ENCODE measurements at places on chromosomes 16 and 17.
A peak's percentile ranks its signal among the peaks of the same experiment; 100 is the strongest.

DNA sequence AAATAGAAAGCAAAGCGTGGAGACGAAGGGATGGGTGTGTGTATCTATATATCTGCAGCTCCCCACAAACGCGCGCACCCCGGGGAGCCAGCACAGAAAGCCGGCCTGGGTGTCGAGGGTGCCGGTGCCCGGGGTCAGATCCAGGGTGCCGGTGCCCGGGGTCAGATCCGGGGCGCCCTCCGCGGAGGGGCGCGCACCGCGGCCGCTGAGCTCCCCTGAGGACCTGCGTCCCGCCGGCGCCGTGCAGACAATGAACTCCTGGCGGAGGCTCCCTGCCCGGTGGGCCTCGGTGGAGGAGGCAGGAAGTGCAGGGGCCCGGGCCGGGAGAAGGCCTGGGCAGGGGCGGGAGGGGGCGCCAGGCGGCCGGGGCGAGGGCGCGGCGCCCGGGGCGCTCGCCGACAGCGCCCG, 1.1 kb downstream of the ZNF423 start:
- DNase-seq, result no peak

DNA sequence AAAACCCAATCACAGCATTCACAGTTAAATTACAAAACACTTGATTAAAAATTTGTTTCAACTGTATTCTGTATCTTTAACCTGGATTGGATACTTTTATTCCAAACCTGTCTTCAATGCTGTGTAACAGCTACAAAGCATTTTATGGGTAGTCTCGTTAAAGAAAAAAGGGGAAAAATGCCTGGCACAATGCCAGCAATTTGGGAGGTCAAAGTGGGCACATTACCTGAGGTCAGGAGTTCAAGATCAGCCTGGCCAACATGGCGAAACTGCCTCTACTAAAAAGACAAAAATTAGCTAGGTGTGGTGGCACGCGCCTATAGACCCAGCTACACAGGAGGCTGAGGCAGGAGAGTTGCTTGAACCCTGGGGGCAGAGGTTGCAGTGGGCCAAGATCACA, 4.0 kb downstream of the GNA13 start:
- no peak for DNase-seq

DNA sequence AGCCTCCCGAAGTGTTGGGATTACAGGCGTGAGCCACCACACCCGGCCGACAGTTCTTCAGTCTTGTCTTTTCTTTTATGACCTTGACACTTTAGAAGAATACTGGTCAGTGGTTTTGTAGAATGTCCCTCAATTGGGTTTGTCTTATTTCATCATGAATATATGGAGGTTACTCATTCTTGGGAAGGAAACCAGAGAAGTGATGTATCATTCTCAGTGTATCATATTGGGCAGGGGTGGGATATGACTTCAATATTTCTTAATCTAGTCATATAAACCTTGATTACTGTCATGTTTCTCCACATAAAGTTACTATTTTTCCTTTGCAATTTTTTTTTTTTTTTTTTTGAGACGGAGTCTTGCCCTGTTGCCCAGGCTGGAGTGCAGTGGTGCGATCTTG, 36.9 kb downstream of the SNTB2 start:
- no peak for DNase-seq

GRCh38 chr16:89656435-89657121, 930 bp downstream of the CHMP1A start:
- no peak for DNase-seq

- DNase-seq, result no peak
These were observed 15.5 kb upstream of the MARVELD3 start for GRCh38 chr16:71610447-71610846.

DNA sequence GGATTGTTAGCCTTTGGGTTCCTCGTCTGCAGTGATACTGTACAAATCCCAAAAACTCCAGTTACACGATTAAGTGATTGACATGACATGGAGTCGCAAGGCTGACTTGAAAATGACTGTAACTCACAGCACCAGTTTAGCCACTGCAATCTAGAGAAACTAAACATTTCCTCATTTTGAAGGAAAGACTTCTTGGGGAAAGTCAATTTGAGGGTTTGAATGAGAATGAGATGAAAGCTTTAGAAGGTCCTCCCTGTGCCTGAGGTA, 4.8 kb downstream of the BANP start:
- no peak for DNase-seq

GRCh38 chr17:62703776-62704380, 76.4 kb downstream of the MRC2 start:
- DNase-seq, result peak; percentile 73

GRCh38 chr16:87694441-87695125, 71.2 kb downstream of the KLHDC4 start:
- no peak for DNase-seq

- no peak for DNase-seq
These were observed 25.2 kb upstream of the MLKL start for GRCh38 chr16:74725651-74726455.

GRCh38 chr16:24745391-24745790, 15.9 kb downstream of the TNRC6A start:
- DNase-seq, result no peak

DNA sequence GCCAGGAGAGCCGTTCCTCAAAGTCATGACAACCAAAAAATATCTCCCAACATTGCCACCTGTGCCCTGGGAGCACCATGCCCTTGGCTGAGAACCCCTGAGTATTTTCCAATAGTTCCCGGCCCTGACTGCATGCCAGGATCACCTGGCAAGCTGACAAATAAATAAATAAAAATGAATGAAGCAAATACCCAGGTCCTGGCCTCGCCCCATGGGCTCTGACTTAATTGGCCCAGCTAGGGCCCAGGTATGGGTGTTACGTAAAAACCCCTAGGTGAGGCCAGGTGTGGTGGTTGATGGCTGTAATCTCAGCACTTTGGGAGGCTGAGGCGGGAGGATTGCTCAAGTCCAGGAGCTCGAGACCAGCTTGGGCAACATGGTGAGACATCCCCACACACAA, 2.7 kb upstream of the C16orf74 start:
- no peak for DNase-seq

DNA sequence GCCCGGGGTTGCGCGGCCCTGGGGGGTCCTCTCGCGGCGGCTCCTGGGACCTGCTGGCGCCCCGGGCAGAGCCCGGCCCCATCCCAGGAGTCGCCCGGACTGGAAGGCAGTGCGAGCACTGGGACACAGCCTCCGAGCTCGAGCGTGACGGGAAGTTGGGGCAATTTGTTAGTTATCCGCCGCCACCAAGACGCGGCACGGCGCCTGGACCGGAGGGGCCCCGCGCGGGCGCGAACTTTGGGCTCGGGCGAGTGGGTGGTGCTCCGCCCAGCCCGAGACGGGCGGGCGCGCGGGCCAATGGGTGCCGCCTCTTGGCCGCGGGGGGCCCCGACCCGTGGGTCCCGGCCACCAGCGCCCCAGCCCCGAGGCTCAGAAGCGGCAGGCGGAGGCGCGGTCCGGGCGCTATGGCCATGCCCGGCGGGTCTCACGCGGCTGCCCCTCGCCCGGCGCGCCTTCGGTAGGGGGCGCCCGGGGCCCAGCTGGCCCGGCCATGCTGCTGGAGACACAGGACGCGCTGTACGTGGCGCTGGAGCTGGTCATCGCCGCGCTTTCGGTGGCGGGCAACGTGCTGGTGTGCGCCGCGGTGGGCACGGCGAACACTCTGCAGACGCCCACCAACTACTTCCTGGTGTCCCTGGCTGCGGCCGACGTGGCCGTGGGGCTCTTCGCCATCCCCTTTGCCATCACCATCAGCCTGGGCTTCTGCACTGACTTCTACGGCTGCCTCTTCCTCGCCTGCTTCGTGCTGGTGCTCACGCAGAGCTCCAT, at the start of gene ADORA2B:
TSS of gene ADORA2B (plus strand) at position 372 of the 768 bp plus-strand sequence. CDS start at position 491, 119 bp downstream.
- peak; percentile 57 for DNase-seq

DNA sequence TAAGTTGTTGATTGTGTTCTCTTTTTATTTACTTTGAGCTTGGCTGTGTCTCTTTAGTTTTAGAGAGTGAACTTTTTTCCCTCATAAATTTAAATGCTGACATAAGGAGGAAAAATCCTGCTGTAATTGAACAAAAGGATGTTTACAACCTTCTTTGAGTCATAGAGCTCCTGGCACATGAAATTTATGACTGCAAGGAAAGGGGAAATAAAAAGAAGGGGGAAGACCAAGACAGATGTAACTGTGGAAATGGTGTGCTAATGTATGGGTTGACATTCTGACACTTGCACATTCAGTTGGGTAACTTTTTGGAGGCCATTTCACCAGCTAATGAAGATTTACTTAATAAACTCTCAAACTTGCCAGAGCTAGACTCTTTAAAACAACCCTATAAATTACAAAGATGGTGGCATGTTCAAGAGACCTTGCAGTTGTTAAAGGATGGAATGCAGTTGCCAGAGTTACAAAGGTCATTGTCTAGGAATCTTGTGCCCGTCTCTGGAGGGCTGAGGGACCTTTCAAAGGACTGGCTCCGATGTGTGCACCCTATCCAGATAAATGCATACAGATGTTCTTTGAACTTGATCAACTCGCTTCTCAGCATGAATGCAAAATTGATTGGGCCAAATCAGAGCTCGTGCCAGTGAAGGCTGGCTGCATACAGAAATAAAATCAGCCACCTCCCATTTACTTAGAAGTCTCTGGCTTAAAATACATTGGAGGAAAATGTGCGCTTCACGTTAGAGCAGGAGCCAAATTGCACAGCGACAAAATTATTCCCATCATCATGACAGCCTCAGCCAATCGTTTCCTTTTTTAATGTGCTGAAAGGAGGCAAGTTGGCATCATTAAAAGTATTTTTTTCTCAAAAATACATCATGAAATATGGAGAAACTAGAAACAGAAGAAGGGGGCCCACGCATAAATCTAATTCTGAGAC, 289.0 kb upstream of the XYLT1 start:
- no peak for DNase-seq

- DNase-seq, result no peak
These were observed 415.3 kb downstream of the KIF2B start for GRCh38 chr17:54237911-54238515.

- no peak for DNase-seq
These were observed 105.0 kb downstream of the ABCC6 start for GRCh38 chr16:16118337-16118736.

GRCh38 chr16:49875806-49876715, 20.1 kb upstream of the ZNF423 start:
- DNase-seq, result no peak

DNA sequence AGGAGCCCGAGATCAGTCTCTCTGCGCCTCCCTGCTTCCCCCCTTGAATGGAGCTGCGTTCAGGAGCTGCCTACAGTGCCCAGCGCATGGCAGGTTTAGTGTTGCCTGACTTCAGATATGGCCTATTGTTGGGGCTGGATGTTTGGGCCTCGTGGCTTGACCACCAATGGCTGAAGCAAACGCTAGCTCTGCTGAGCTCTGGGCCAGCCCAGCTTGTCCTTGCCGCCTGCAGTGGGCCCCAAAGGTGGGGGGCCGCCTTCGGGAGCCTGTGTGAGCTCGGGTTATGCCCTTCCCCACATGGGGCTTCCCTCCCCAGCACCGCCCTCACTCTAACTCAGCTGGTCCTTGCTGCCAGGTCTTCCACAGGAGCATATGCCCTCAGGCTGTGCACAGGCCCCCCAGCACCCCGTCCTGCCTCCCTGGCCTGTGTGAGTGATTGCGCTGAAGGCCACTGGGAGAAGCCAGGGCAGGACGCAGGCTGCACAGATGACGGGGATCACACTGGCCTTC, 2.0 kb upstream of the METTL26 start:
- DNase-seq, result no peak

GRCh38 chr17:50710025-50710424, 2.3 kb upstream of the ANKRD40 start:
- no peak for DNase-seq

GRCh38 chr17:41421116-41421515, 3.3 kb downstream of the KRT37 start:
- no peak for DNase-seq

DNA sequence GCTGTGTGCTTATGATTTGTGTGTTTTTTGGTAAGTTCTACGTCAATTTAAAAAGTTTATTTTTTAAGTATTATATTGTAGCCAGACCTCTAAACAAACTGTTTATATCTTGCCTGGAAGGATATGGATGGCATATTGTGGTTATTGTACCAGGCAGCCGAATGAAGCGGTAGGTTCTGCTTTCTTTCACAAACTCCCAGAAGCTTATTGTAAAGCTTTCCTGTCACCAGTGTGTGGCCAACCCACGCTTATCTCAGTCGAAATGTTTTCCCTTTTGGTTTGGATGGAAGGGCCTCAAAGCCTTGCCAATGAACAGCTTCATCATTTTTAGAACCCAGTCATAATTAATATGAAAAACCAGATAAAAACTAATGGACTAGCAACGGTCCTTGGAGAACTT, 53.1 kb downstream of the CYB5B start:
- DNase-seq, result no peak

GRCh38 chr16:72561-73548, at the start of gene RHBDF1:
Gene RHBDF1, minus strand, starts transcription at chr16:72631. Its CDS starts 7,616 bp downstream, at chr16:65015.
- no peak for DNase-seq

GRCh38 chr17:1312261-1312870, 32.9 kb downstream of the TRARG1 start:
- no peak for DNase-seq

- peak; percentile 92 for DNase-seq
These were observed at the start of gene ZNF232 for GRCh38 chr17:5111402-5112204. Gene ZNF232, minus strand, starts transcription at chr17:5111878. Its CDS starts 56 bp downstream, at chr17:5111822.

DNA sequence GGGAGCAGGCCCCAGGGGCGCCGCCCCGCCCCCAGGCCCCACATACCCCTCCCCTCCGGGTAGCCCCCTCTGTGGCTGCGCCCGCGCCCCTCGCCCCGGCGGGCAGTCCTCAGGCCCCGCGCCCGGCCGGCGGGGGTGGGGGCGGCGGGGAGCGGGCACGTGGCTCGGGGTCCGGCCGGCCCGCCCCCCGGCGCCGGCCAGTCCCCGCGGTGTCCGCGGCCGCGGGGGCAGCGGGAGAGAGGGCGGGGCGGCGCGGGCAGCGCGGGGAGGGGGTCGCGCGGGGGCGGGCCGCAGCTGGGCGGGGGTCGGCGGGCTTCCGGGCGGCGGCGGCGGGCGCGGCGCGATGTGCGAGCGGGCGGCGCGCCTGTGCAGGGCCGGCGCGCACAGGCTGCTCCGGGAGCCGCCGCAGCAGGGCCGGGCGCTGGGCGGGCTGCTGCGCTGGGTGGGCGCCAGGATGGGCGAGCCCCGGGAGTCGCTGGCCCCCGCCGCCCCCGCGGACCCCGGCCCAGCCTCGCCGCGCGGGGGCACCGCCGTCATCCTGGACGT, 335 bp downstream of the NECAB2 start:
- DNase-seq, result no peak

DNA sequence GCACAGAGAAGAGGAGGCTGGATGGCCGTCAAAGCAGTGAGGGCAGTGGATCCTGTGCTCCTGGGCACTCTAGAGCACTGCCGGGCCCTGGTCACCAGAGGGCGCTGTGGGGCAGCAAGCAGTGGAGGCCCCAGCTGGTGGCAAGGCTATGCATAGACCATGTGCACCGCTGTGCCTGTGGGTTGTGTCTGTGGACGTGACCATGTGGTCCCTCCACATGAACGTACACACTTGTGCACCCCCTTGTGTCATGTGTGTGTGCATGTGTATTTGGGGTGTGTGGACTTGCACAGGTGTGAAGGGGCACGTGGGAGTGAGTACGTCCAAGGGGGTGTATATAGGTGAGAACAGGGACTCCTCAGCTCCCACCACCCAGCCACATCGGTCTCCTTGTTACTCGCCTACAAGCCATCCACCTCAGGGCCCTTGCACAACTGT, 4.4 kb upstream of the MAP2K3 start:
- DNase-seq, result peak; percentile 91

- DNase-seq, result no peak
These were observed 459.8 kb downstream of the PMP22 start for GRCh38 chr17:14805348-14805747.

- no peak for DNase-seq
These were observed 100.7 kb downstream of the TMEM114 start for GRCh38 chr16:8489580-8489979.

GRCh38 chr17:80498242-80498919, 22.0 kb upstream of the NPTX1 start:
- DNase-seq, result no peak

Measured in activated naive CD4-positive, alpha-beta T cell treated with Interleukin-2 at 50 U/mL for 16 hours (primary cell).